Fibroblast of skin of left biceps (primary cell): ENCODE measurements at places on chromosomes 5 and 9.

DNA sequence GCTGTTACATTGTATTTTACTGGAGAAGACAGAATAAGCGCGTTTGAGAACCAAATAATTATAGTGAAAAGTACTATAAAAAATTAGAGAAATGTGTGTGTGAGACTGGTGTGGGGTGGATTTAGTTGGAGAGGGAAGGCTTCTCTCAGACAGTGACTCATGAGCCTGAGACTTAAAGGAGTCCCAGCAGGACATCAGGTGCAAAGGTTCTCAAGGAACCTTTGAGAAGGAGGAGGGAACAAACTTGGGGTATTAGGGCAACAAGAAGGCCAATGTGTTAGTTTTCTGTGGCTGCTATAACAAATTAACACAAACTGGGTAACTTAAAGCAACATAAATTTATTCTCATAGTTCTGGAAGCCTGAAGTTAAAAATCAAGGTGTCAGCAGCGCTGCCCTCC is 4.9 kb downstream of the DDX4 start:
- DNase-seq: no peak

DNA sequence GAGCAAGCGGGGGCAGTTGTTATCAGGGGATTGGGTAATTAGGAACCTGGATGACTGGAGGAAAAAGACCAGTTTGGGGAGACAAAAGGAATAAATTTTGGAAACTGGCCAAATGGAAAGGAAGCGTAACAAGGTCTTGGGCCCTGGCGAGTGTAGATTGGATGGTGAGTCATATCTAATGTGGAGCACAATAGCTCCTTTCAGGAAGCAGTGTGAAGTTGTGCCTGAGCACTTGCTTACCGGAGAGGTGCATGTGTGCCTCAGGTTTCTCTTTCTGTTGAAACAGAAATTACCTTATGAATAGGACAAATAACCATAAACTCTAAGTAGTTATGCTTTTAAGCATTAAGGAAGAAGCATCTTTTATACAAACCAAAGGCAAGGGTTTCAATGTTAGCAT is 176.4 kb downstream of the KIF4B start:
- DNase-seq: no peak

DNA sequence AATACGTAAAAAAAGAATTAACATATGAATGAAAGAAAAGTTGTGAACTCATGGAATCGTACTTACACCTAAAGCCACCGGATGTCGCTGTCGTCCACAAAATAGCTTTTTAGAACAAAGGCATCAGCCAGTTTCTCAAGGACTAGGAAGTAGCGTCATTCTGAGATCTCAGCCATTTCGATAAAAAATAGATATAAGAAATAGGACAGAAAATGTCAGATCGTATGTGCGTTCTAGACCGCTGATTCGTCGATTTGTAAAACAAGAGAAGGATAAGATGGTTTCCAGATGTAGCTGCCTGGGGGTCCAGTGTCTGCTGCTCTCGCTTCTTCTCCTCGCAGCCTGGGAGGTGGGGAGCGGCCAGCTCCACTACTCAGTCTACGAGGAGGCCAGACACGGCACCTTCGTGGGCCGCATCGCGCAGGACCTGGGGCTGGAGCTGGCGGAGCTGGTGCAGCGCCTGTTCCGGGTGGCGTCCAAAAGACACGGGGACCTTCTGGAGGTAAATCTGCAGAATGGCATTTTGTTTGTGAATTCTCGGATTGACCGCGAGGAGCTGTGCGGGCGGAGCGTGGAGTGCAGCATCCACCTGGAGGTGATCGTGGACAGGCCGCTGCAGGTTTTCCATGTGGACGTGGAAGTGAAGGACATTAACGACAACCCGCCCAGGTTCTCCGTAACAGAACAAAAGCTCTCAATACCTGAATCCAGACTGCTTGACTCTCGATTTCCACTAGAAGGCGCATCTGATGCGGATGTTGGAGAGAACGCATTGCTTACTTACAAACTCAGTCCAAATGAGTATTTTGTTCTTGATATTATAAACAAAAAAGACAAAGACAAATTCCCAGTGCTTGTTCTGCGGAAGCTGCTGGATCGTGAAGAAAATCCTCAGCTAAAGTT is at the start of gene PCDHA10:
Gene PCDHA10, plus strand, starts transcription at position 126 of the 903 bp plus-strand sequence. Its CDS starts 152 bp downstream, at position 278.
- no peak for DNase-seq

DNA sequence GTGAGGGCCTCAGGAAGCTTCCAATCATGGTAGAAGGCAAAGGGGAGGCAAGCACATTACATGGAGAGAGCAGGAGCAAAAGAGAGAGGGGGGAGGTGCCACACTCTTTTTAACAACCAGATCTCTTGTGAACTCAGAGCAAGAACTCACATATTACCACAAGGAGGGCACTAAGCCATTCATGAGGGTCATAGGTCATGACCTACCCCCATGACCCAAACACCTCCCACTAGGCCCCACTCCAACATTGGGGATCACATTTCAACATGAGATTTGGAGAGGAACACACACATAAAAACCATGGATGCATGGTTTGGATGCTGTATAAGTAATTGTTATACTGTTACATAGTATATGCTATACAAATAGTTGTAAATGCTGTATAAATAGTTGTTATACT is 17.5 kb downstream of the POLK start:
- DNase-seq: no peak

DNA sequence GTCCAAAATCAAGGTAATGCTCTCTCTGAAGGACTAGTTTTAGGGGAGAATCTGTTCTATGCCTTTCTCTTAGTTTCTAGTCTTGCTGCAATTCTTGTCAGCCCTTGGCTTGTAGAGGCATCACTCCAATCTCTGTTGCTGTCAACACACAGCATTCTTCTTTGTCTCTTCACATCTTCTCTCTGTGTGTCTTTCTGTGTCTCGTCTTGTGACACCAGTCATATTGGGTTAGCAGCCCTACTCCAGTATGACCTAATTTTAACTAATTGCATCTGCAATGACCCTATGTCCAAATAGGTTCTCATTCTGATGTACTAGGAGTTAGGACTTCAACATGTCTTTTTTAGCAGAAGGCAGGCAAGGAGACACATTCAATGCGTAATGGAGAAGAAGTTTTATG is 1110.6 kb downstream of the DTWD2 start:
- DNase-seq: no peak

DNA sequence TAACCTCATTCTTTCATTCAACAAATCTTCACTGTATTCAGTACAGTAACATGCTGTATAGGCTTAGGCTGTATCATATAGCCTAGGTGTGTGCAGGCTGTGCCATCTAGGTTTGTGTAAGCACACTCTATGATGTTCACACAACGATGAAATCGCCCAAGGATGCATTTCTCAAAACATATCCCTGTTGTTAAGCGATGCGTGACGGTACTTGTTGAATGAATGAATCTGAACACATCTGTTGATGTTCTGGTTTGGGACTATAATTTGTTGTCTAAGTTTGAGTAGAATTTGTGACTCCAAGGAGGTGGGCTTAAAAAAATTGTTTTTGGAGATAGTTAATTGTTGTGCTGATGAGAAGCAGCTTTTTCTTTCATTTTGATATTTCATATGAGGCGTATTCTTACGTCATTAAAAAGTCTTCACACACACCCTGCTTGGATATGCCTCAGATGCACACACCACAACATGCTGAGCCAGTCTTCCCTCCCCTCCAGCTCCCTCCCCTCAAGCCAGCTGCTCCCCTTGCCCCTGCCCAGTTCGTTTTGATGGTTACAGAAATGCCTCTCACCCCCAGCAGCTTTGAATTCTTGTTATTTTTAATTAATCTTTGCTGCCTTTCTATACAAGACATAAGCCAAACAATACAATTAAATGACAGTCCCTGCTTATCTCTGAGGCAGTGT is 5.5 kb upstream of the PSAT1 start:
- DNase-seq: no peak

DNA sequence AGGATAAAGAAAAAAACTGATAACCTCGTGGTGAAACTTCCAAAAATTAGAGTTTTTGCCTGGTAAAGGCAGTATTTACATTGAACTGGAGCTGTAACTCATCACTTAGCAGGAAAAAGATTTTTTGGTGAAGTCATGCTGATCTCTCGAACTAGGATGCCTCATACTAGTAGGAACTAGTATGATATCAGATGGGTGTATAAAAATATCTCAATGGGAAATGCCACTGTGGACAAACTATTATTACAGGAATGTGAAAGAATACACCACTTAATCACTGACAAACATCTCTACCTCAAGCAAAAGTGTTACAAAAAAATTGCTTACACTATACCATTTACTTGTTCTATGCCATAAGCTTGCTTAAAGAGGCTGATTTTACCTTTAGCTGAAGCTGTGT is 28.4 kb downstream of the RFX3 start:
- DNase-seq: peak; percentile 17

DNA sequence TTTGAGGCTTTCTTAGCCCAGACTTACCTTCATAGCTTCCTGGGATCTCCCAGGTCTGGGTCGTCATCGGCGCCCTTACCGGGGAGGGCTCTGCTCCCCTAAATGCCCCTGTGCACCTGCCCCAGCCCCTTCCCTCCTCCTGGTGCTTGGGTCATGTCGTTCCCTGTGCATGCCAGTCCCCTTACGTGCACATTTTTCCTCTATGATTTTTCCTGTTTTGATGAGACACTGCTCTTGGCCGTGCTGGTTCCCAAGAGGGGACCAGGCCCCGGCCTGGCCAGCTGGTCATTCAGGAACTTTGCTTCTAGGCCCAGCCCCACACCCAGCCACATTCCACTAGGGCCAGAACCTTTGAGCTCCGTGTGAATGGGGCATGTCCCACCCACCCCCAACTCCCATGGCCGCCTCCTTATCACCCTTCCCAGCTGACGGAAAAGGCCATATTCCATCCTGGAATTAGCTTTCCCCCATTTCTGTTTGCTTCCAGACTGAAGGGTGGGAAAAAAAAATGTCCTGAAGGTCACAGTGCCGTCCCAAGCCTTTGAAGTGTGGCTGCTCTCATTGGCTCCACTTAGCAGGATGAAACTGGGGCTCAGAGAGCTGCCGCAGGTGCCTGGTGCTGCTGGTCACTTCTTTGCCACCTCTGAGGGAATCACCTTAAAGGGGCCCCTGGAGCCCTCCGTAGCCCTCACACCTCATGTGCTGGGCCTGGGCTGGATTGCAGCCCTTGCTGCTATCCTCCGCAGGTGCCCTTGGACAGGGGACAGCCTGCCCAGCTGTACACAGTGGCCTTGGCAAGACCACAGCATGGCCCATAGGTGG is 25.1 kb downstream of the ERGIC1 start:
- no peak for DNase-seq

DNA sequence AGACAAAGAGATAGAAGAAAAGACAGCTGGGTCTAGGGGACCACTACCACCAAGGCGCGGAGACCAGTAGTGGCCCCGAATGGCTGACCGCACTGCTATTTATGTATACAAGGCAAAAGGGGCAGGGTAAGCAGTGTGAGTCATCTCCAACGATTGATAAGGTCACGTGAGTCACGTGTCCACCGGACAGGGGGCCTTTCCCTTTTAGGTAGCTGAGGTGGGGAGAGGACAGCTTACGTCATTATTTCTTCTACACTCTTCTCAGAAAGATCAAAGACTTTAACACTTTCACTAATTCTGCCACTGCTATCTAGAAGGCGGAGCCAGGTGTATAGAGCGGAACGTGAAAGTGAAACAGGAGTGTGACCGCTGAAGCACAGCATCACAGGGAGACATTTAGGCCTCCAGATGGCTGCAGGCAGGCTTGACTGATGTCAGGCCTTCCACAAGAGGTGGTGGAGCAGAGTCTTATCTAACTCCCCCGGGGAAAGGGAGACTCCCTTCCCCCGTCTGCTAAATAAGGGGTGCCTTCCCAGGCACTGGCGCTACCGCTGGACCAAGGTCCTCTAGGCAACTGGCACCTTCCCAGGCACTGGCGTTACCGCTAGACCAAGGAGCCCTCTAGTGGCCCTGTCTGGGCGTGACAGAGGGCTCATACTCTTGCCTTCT is 6.1 kb upstream of the PRR16 start:
- no peak for DNase-seq

GRCh38 chr9:95409650-95410426 is 92.3 kb upstream of the FANCC start:
- peak; percentile 85 for DNase-seq

GRCh38 chr5:113446358-113446927 is 11.7 kb upstream of the TSSK1B start:
- no peak for DNase-seq

DNA sequence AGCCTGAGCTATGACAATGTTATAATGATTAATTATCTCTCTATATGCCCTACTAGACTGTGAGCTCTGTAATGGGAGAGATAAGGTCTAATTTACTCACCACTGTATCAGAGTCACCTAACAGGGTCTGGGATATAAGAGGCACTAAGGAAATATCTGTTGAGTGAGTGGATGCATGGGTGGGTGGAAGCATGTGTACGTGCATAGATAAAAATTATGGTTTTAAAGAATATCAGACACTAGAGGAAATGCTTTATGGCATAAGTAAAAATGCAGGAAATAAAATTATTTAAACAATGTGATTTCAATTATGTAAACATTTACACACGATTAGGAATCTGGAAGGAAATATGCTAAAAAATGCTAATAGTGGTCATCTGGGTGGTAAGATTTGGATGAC is 137.8 kb downstream of the SPOCK1 start:
- DNase-seq: peak; percentile 58

- no peak for DNase-seq
Measured at GRCh38 chr9:89808756-89809181, 204.0 kb downstream of the GADD45G start.

DNA sequence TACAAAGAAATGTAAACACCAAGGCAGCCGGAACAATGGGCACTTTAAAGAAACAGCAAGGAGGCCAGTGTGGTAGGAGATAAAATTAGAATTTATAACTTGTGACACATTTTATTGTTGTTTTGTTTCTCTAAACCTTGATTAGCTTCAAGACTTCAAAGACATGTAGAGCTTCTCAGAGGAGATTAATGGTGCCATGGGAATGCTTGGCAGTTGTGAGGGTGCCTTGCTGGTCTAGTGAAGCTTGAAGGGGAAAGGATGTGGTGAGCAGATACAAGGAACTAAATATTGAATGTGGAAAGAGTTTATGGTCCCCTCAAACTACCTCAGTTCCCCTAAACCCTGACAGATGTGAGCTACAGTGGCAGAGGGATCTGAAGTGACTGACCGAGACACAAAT is 322.4 kb upstream of the ADAMTS16 start:
- DNase-seq: no peak

DNA sequence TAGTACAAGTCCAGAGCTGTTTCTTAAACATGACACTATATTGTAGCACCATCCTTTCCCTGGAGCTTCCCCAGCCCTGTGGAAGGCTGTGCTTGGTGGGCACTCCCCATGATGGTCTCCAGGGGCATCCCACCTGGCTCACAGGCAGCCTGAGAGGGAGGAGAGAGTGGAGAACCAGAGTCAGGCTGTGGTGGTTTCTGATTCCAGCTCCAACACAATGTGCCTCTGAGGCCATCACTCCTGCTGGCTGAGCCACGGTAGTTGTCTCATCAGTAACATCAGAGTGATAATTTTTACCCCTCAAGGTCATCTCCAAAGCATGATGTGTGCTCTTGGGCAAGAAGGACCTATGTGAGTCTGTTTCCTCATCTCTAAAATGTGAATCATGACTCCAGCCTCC is 398.0 kb downstream of the CDK5RAP2 start:
- DNase-seq: no peak
